ENCODE measurements at places on chromosomes 7 and 10.

DNA sequence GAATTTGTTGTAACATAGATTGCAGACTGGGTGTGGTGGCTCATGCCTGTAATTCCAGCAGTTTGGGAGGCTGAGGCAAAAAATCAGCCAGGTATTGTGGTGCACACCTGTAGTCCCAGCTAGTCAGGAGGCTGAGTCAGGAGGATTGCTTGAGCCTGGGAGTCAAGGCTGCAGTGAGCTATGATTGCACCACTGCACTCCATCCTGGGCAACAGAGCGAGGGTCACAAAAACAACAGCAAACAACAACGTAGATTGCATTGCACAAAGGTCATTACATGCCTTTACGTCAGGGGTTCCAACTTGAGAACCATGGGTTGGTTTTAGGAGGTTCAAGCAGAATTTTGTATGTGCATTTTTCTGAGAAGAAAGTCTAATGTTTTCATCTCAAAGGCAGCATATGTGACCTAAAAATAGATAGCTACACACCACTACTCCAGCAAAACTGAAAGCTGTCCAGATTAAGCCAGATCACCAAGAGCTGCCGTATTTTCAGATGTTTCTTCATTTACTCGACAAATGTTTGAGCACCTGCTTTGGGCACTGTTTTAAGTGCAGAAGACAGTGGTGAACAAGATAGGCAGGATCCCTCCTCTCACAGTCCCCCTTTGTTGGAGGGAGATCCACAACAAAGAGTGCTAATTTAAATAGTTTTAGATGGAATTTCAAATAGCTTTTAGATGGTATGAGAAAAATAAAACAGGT is 28.3 kb upstream of the CYP26C1 start:
- no peak for DNase-seq

GRCh38 chr7:66886152-66886551 is 34.9 kb upstream of the TMEM248 start:
- no peak for DNase-seq

GRCh38 chr10:124565565-124566221 is 104.1 kb downstream of the LHPP start:
- no peak for DNase-seq

DNA sequence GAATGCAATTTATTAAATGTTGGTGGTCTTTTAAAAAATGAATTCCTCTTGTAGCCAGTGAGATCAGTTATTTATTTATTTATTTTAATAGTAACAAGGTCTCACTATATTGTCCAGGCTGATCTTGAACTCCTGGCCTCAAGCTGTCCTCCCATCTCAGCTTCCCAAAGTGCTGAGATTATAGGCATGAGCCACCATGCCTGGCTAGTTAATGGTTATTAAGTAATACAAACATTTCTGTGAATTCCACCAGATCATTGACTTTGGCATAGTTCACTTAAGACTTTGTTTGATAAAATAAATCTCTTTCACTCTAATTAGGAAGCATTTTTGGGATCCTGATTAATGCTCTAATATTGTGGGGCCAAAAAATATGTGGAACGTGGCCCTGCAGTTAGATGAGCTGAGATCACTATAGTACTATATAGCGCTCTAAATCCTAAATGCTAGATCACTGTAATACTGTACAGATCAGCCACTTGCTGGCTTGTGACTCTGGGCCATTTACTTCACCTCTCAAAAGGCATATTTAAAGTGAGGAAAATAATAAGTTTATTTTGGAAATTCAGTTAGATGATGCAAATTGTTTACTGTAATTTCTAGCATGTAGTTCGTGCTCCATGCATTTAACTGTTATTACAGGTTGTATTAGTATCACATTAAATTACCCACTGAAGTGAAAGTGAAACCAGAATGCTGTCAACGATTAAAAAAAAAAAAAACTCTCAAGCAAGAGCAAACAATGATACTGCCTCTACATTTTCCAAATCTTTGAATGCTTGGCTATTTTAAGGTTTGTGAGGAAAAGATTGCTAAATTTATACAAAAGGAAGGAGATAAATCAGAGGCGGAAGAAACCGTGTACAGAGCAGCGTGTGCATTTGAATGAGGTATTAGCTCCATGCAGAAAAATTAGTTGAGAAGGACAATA is 15.9 kb upstream of the FAS start:
- DNase-seq = no peak

- no peak for DNase-seq
Measured at GRCh38 chr10:105187243-105187642, 546.2 kb downstream of the SORCS3 start.

GRCh38 chr7:12612622-12613021 is 42.1 kb downstream of the SCIN start:
- DNase-seq = no peak
